ENCODE measurements at places on chromosomes 1 and 21. TPM values are rescaled to one million over a fixed set of nuclear protein-coding genes. Genes with fewer than 3 reads are reported as not detected.

Gene CLK2
- 16.9 TPM for total RNA-seq

Gene FTCD
- 0.36 TPM for total RNA-seq

- ATAC-seq: no peak
Observed at GRCh38 chr21:36677443-36677842, 21.5 kb upstream of the SIM2 start.

DNA sequence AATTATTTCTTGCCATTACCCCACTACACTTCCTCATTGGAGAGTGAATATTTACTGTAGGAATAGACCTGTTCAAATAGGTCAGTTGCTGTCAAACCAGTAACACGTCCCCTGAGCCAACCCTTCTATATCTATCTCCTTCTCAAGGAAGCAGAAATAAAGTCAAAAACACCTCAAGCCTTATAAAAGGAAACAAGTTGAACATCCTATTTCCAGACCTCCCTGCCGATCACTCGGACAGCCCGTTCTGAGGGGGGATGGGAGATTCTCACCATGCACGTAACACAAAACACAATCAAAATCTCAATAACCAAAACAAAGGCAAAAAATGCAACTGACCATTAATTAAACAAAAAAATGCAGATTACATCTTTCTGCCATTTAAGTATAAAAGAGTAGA lies 121.5 kb upstream of the KRTAP19-8 start:
- no peak for ATAC-seq

DNA sequence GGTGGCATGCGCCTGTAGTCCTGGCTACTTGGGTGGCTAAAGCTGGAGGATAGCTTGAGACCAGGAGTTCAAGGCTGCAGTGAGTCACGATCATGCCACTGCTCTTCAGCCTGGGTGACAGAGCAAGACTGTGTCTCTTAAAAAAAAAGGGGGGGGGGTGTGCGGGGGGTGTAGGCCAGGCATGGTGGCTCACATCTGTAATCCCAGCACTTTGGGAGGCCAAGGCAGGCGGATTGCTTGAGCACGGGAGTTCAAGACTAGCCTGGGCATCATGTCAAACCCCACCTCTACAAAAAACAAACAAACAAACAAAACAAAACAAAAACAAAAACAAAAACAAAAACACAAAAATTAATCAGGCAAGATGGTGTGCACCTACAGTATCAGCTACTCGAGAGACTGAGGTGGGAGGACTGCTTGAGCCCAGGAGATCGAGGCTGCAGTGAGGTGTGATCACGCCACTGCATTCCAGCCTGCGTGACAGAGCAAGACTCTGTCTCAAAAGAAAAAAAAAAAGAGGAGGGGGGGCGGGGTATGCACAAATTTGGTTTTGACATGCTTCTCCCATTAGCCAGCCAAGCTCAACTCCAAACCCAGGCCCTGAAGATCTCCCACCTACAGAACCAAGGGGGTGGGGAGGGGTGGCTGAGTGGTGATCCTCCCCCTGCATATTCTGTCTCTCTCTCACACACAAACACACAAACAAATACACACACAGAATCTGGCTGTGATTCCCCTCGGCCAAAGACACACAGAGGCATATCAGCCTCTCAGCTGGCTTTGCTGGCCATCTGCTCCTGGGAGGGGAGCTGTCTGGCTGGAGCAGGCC lies 3.1 kb downstream of the PTAFR start:
- no peak for ATAC-seq

GRCh38 chr1:160376525-160377131 lies 9.8 kb downstream of the NHLH1 start:
- ATAC-seq: peak; percentile 58

- no peak for ATAC-seq
Observed at GRCh38 chr1:1183221-1183747, 9.6 kb downstream of the TTLL10 start.

Measured in esophagus mucosa (tissue), 1 donor.